ENCODE measurements at places on chromosomes 1 and 21.

DNA sequence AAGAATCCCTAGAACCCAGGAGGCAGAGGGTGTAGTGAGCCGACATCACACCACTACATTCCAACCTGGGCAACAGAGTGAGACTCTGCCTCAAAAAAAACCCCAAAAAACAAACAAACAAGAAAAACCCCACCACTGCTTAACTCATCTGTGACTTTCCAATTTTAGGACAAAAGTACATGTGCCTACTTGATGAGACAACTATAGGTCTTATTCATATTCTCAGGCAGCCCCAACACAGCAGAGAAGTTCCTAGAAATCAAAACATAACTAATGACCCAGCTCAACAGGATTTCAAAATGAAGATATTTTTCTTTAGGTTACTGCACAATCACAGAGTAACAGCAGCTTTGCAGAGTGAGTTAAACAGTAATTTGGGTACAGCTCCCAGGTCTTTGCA is 26.4 kb downstream of the TIAM1 start:
- DNase-seq = no peak

DNA sequence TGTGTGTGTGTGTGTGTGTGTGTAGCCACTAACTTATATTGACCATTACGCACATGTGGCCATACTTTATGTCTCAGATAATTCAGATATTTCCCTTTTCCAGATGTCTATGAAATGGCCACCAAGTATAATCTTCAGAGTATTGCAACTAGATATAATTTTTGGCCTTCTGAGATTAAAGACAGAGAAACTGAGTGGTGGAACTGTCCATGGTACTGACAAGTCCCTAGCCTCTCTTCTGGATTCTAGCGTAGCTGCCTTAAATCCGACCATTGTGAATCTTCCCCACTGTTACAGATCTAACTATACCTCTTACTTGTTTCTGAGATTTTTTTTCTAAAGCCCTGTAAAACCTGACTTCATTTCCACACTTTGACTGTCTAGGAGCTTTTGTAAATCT is 100.0 kb upstream of the SERTAD4 start:
- DNase-seq = no peak

- DNase-seq = no peak
Measured at GRCh38 chr21:16353764-16354163, 624.0 kb downstream of the USP25 start.

- DNase-seq = no peak
Measured at GRCh38 chr1:108854221-108855019, 2.5 kb downstream of the AKNAD1 start.

GRCh38 chr1:242827538-242827937 is 303.0 kb upstream of the PLD5 start:
- DNase-seq = no peak

- DNase-seq = no peak
Measured at GRCh38 chr1:218468711-218469110, 123.6 kb downstream of the TGFB2 start.

GRCh38 chr1:91057784-91058183 is 35.9 kb upstream of the ZNF644 start:
- DNase-seq = no peak

DNA sequence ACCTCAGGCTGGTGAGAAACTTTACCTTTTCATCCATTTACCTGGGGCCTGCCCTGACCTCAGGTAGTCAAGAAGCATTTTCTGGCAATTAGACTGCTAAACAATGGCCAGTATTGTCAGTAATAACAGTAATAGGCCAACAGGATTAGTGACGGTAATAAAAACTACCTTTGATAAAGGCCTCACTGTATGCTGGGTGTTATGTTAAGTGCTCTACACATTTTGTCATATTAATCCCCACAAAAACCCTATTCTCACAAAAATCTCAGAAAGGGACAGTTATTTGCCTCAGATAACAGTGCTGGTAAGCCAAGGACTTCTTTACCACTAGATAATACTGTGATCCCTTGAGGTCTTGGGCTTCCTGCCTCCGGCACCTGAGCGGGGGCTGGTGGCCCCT is 191.4 kb downstream of the FOXD2 start:
- no peak for DNase-seq

GRCh38 chr1:185636848-185637247 is 97.3 kb upstream of the HMCN1 start:
- peak; percentile 94 for DNase-seq

GRCh38 chr1:229227298-229227919 is 43.5 kb upstream of the RAB4A start:
- DNase-seq = peak; percentile 80

- DNase-seq = peak; percentile 20
Measured at GRCh38 chr1:3992103-3992556, 92.1 kb upstream of the C1orf174 start.

GRCh38 chr1:204977318-204977717 is 65.7 kb upstream of the CNTN2 start:
- peak; percentile 14 for DNase-seq

GRCh38 chr21:14215971-14216641 is at the start of gene RBM11:
TSS of gene RBM11 (plus strand) at chr21:14216157. CDS start at chr21:14216187, 30 bp downstream.
- DNase-seq = peak; percentile 70

- DNase-seq = no peak
Measured at GRCh38 chr1:17799642-17800041, 44.5 kb downstream of the ACTL8 start.

GRCh38 chr1:241237873-241238272 is 119.1 kb downstream of the RGS7 start:
- DNase-seq = no peak

- no peak for DNase-seq
Measured at GRCh38 chr1:48115835-48116234, 106.7 kb upstream of the SLC5A9 start.

DNA sequence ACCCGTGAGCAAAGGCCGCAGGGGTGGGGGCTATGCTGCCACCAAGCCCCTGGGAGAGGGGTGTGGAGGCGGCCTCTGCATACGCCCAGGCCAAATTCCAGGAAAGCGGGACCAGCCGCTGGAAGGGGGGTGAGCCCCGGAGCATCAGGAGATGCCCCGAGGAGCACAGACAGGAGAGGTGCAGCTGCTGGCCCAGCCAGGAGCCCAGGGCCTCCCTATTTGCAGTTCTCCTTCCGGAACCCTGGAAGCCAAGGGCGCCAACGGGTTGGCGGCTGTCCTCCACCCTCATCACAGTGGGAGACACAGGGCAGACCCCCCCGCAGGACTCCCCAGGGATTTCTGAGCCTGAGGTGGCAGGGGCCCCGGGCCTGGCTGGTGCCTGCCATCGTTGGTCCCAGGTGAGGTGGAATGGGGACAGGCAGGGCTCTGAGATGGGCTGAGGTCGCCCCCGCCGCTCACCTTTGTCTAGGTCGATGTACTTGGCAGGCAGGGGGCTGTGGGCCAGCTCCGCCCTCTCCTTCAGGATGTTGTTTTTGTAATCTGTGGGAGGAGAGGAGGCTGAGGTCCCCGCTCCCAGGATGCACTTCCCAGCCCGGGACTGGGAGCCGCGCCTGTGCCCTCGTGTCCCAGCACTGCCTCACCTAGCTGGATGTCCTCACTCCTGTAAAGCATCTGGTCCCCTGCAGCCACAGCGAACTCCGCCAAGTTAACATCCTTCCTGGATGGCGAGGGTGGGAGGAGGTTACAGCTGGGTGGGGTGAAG is 4.4 kb upstream of the DVL1 start:
- no peak for DNase-seq

- no peak for DNase-seq
Measured at GRCh38 chr1:208291923-208292711, 47.9 kb upstream of the PLXNA2 start.

DNA sequence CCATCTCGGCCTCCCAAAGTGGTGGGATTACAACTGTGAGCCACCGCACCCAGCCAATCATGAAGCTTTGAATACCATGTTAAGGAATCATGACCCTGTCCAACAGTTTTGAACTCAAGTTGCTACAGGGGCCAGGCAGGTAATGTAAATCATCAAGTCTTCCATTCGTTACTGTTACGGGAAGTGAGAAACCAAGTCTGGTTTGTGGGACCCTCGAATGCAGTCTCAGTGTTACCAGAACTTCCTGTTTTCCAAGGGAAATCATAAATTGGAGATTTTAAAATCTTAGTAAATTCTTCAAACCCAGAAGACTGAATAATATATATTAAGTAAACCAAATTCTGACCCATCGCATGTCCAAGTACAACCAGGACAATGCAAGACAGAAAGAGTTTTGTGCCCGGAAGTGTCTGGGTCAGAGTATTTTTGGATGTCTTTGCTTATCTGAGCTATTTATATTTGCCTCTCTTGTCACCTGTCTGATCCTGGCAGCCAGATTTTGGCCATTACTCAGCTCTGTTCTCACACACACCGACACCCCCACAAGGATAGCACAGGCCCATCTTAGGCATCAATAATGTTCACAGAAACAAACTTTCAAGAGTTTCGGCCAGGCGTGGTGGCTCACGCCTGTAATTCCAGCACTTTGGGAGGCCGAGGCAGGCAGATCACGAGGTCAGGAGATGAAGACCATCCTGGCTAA is 8.8 kb downstream of the ATP5IF1 start:
- no peak for DNase-seq

DNA sequence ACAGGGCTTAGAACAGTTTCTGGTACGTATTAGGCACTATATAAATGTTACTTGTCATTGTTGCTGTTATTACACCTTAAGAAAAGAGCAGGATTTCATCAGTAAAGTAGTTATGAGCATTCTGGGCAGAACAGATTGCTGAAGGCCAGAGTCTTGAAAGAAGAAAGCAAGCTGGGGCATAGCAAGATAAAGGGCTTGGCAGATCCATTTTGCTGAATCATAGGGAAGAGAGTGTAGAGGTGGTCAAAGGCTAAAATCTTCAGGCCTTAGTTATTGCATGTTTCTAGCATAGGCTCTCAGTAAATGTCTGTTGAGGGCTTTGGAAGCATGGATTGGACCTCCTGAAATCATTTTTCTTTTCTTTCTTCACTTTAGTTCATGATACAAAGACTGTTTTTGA is 67.5 kb downstream of the PLA2G4A start:
- no peak for DNase-seq

DNA sequence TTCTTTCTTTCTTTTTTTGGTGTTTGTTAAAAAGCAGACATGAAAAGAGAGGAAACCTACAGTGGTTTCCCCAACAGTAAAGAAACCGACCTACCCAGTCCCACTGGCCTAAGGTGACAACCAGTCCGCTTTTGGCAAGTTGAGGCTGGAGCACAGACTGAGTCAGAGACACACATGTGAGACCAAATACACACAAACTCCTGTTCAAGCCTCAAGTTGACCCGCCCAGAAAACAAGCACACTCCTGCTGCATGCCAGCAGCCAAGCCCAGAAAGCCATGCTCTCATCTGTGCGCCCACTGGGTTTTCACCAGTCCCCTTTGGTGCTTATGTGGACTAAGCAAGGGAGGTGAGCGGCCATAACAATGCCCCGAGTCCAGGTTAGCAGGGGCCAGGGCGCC is 64.6 kb upstream of the GPR153 start:
- DNase-seq = no peak

- no peak for DNase-seq
Measured at GRCh38 chr21:44548381-44548780, 2.9 kb downstream of the KRTAP10-2 start.

DNA sequence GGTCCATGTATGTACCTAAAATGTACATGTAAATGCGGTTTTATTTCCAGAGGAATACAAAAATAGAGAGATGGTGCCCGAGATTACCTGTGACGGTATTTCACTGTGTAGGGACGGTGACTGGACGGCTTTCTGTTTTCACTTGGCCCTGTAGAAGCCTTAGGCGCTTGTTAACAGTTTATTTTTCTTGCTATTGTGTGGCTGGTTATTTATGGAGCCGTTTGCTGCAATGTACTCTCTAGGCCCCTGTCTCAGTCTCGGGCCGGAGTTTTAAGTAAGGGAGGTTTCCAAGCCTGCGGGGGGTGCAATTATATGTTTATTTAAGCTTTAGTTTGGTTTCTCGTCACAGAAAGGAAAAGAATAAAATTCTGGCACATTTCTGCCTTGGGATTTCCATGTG is 413 bp downstream of the EFCAB7 start:
- no peak for DNase-seq

GRCh38 chr1:34147301-34147700 is 17.7 kb downstream of the CSMD2 start:
- no peak for DNase-seq

- DNase-seq = no peak
Measured at GRCh38 chr1:206079135-206079534, 26.2 kb downstream of the RHEX start.

GRCh38 chr1:176033474-176033873 is 173.6 kb downstream of the COP1 start:
- no peak for DNase-seq
